ENCODE measurements at places on chromosomes 7 and 10. TPM values are rescaled to one million over a fixed set of nuclear protein-coding genes. Genes with fewer than 3 reads are reported as not detected.

MOGAT3 gene
- total RNA-seq, result not detected

PNLIPRP1 gene
- not detected for total RNA-seq

ITIH5 gene
- total RNA-seq, result 0.43 TPM

GNG11 gene
- total RNA-seq, result 83.1 TPM

FAM25A gene
- total RNA-seq, result not detected

GBX1 gene
- total RNA-seq, result not detected

ANKRD7 gene
- total RNA-seq, result 0.86 TPM

OPN1SW gene
- total RNA-seq, result not detected

PDZD7 gene
- total RNA-seq, result 1.9 TPM

CNPY1 gene
- not detected for total RNA-seq

HMX2 gene
- total RNA-seq, result not detected

CCDC136 gene
- 9.9 TPM for total RNA-seq

GPER1 gene
- 2.6 TPM for total RNA-seq

TRPV5 gene
- not detected for total RNA-seq

TMEM26 gene
- total RNA-seq, result 6.4 TPM

PRTFDC1 gene
- total RNA-seq, result 14.8 TPM

MAGI2 gene
- 20.0 TPM for total RNA-seq

CCL26 gene
- total RNA-seq, result 0.64 TPM

CFTR gene
- total RNA-seq, result 0.43 TPM

All from fibroblast of villous mesenchyme (primary cell).